ENCODE measurements at places on chromosomes 1 and 21.

- no peak for DNase-seq
These were observed 43.5 kb downstream of the PRKAA2 start for GRCh38 chr1:56688522-56689026.

GRCh38 chr1:3904006-3904842 lies 4.2 kb upstream of the C1orf174 start:
- DNase-seq = no peak

GRCh38 chr21:15409031-15409430 lies 320.8 kb upstream of the USP25 start:
- no peak for DNase-seq

- DNase-seq = no peak
These were observed 58.1 kb downstream of the CACNA1E start for GRCh38 chr1:181541458-181541857.

DNA sequence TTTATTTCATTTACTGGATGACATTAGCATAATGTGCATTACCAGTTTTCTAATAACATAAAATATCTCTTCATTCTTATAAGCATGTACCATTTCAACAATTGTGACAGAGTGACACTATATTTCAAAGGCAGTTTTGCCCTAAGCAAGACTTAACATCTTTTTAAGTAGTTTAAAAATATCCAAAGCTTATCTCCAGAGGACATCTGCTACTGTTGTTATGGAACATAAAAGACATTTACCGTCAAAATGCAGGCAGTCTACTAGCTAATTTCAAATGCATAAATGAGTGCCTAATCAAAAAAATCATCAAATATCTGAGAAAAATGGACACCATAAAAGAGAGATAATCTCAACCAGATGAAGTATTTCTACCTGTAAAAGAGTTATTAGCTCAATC lies 782.4 kb upstream of the BRINP3 start:
- DNase-seq = no peak

GRCh38 chr1:58572690-58573089 lies 4.4 kb downstream of the TACSTD2 start:
- no peak for DNase-seq

DNA sequence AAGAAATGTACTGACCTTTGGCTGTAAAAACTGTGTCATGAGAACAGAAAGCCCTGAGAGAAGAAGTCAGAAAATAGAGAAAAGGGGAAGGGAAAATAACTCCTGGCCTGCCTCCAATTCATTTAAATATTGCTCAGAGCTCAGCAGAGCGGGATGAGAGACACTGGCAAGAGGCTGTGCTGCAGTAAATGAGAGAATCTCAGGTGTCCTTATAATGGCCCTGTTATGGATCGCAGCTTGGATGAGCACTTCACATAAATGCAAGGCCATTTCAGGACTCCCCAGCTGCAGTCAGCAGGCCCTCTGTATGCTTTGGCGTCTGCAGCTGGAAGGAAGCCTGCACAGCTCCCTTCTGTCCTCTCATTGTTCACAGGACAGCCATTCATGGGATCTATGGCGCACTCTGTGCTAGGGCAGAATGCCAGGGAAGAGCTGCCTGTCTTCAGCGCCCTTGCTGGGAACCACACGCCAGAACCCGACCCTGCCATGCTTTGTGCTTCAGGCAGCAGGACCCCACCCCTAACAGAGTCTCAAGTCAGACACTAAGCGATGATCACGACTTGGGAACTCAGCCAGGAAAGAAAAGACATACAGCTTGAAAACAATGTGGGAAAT lies 20.7 kb upstream of the ABCB10 start:
- DNase-seq = no peak

- DNase-seq = peak; percentile 6
These were observed 213.0 kb downstream of the CRB1 start for GRCh38 chr1:197481101-197481500.
